ENCODE measurements at places on chromosomes 2 and 18.

GRCh38 chr2:157603198-157603597, 25.5 kb downstream of the ACVR1C start:
- no peak for DNase-seq

DNA sequence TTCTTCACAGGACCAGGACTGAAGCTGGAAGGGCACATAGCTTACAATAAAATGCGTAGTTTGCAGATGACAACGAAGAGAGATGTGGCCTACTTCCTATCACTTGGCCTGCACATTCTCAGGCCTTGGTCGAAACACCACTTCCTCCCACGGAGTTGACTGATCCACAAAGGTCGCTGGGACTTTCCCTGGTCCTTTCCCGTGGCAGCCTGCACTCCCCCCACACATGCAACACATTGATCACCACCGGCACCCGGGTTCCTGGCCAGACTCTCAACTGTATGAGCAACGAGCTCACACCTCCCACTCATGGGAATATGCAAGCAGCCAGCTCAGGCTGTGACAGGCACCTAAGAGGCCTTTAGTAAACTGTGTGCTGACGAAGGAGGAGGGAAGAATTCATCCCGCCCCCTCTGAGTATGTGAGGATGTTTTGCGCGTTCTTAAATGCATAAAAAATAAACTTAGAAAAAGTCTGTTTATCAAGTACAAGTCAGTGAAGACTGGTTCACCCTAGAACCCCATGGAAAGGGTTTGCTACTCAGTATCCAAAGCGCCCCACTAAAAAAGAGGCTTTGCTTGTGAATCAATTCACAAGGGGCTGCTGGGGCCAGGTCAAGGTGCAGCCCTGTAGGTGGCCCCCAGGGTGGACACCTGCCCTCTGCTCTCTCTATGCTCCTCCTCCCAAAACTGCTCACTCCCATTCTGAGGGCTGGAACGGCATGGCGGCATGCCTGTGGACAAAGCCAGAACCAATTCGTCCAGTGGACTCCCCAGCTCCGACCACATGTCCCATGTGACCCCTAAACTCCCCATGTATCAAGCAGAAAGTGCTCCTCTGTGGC, 154.3 kb downstream of the EIPR1 start:
- DNase-seq: no peak

DNA sequence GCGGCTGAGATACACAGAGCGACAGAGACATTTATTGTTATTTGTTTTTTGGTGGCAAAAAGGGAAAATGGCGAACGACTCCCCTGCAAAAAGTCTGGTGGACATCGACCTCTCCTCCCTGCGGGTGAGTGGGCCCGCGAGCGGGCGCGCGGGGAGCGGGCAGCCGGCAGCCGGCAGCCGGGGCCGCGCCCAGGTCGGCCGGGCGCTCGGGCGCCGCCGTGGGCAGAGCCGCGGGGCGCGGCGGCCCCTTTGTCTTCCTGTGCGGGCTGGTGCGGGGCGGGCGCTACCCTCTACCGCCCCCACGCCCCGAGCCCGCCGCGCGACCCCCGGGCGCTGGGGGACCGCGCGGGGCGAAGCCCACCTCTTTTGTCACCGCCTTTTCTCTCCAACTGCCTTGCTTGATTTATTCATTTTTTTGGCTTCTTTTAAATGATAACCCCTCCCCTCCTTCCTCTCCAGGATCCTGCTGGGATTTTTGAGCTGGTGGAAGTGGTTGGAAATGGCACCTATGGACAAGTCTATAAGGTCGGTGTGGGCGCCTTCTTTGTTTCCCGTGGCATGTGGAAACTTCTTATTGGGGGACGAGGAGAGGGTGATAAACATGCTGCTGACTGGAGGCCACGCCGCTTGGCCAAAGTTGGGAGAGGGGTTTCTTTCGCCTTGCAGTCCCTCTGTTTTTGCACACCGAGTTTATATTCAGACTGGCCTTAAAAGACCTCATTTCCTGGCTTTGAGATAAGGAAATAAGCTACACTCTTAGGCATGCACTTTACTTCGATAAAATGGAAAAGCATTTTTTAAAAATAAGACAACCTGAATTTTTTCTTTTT, 722 bp downstream of the MAP4K4 start:
- DNase-seq: peak; percentile 17

DNA sequence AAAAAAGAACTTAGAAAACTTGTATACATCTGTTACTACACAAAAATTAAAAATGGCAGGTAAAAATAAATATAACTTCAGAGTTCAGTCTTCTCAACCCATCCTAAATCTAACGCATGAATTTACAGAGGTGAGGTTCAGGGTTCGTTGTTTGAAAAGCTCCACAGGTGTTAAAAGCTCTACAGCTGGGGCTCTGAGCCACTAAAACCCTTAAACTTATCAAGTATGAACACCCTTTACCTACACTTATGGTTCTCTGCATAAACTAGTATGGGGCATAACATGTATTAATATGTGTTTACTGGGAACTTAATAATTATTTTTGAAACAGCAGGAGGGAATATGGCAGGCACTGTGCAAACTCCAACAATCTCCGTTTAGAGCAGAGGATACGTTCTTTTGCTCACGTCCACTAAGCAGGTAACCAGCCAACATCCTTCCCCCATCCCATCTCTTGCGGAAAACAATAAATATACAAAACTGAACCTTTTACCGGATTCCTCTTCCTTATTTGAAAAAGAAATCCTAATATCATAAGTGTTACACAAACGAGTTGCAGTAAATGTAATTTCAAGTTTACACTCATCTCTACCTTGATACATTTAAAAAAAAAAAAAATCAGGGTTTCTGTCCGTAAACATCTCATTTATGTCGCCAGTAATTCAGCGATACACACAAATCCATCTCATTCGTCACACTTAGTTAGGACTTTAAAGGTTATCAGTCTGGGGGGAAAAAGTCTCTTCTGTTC, 1.3 kb downstream of the PIAS2 start:
- no peak for DNase-seq

- DNase-seq: peak; percentile 39
These were observed 26.0 kb downstream of the ATOH8 start for GRCh38 chr2:85779641-85780315.

DNA sequence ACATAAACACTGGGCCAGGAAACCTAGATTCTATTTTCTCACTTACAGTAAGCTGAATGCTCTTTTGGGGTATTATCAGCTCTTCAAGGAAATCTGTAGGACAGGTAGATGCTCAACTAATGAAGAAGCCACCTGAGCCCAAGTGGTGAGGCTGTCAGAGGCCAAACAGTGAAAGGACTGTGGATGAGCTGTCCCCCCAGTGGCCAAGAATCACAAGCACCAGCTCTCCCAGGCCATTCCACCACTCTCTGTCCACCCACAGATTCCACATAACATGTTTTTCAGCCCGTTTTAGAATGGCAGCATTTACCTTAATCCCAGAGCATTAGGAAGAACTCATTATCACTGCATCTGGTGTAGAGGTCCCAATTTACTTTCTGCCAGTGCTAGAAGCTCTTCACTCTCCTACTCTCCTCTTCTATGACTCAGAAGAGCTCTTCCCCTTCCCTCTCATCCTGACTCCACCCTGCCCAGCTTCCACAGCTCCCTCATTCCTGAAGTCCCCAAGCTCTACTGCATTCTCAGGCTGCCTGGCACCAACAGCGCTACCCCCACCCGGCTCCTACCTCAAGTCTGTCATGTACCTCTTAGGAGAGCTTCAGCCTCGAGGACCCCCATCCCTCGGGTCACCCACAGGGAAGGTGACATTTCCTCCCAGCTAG, 43.8 kb upstream of the GORASP2 start:
- DNase-seq: peak; percentile 36

DNA sequence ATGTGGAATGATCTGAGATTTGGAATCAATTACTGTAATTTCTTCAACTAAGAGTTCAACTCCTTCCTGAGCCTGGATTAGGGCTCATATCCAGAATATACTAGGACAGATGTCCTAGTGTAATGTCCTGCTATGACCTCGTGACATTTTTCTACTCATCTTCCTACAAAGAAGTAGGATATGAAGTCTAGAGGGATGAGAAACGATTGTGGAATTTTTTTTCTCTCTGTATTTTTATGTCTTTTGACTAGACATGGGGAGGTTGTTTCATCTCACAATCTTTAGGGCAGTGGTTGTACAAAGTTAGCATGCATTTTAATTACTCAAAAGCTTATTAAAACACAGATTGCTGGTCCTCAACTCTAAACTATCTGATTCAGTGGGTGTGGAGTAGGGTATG, 203.0 kb downstream of the PARD3B start:
- no peak for DNase-seq

DNA sequence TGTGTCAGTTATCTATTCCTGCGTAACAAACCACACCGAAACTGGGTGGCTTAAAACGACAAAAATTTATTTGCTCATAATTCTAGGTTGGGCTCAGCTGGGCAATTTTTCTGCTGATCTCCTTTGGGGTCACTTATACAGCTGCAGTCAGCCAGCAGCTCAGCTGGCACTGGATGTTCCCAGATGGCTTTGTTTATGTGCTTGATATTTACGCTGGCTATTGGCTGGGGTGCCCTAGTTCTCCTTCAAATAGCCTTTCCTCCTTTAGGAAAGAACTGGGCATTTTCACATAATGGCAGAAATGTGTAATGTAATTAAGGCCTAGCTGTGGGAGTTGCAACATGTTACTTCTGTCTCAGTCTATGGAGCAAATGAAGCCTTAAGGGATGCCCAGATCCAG, 142.2 kb downstream of the B3GNT2 start:
- no peak for DNase-seq

DNA sequence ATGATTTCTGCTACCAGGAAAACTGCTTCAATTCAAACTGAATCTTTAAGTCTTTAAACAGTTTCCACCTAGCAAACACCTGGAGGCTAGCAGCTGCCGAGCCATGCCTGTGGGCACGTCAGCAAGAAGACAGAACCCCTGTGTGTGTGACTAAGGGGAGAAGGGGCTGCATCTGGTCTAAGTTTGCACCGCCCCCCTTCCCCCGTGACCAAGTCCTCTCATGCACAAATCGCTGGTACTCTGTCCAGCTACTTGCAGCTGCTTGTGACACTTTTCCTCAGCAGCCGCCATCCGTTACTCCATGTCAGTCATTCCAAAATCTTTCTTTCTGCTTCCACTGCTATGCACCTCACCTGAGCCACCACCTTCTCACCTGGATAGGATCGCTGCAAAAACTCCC, 355.0 kb downstream of the SS18 start:
- DNase-seq: no peak

Measured in AG10803 (cell line).